ENCODE measurements at places on chromosomes 5 and 9.

GRCh38 chr5:44833249-44833648 lies 24.5 kb downstream of the MRPS30 start:
- no peak for DNase-seq

- no peak for DNase-seq
Observed at GRCh38 chr9:126745574-126746411, 59.0 kb upstream of the ZBTB43 start.

DNA sequence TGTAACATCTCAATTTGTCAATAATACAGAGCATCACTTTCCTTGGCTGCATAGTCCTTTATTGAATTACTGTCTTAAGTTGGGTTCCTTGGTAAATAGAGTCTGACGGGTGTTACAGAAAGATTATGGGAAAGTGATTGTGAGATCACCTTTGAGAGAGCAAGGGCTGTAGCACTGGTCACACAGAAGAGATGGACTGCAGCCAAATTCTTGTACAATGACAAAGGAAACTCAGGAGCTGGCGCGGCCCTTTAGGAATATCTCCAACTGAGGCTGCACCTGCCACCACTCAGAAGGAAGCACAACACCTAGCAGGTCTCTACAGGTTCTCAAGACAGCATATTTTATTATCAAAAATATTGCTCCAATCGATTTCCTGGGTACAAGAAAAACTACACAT lies 350.0 kb upstream of the ISL1 start:
- DNase-seq: no peak

- DNase-seq: no peak
Observed at GRCh38 chr5:34483442-34484033, 172.6 kb upstream of the RAI14 start.

DNA sequence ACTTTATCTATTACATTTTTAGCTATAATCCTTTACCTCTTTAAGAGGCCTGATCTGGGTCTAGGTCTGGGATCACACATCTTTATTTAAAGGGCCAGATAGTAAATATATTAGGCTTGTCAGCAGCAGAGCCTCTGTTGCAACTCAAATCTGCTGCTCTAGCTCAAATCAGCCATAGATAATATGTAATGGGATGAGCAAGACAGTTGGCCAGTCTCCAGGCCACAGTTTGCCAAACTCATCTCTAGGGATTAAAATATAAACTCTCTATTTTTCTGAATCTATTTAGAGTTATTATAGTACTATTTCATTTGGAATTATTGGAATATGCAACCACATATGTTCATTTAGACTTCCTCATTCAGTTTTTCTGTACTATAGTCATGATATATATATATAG lies 115.9 kb upstream of the MINAR2 start:
- no peak for DNase-seq

DNA sequence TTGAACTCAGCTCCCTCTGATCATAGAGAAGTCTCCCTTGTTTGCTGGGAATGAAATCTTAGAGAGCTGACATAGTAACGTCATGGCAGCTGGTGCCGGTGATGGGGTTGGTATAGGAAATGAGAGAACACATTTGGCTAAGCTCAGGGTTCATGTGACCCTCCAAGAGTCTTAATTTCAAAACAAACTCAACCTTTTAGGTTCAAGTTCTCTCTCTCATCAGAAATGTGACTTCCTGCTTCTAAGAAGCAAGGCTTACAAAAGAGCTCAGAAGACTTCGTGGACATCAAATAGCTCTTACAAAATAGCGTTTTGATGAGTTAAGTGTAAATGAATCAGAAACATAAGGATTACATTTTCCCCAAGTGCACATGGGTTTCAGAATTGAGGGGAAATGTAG lies 97.3 kb downstream of the PAPPA start:
- DNase-seq: no peak

GRCh38 chr9:95494022-95494415 lies 22.8 kb downstream of the PTCH1 start:
- no peak for DNase-seq

DNA sequence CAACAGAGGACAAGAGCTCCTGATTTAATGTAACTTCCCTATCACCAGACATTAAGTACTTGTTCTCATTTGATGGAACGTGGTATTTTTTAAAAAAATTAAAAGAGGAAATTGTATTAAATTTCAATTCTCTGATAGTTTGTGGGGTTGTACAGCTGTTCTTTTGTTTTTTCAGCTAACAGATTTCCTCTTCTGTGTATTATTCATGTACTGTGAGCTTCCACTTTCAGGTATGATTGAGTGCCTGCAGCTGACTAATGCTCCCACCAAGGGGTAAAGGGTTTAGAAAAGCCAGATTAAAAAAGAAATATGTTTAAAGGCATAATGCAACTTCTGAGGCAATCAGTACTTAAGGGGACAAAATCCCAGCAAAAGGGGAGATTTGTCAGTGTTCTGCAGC lies 117.7 kb upstream of the ACTBL2 start:
- no peak for DNase-seq

GRCh38 chr9:85662573-85662972 lies 79.2 kb downstream of the AGTPBP1 start:
- no peak for DNase-seq

- no peak for DNase-seq
Observed at GRCh38 chr9:16202914-16203728, 650.3 kb downstream of the CCDC171 start.

DNA sequence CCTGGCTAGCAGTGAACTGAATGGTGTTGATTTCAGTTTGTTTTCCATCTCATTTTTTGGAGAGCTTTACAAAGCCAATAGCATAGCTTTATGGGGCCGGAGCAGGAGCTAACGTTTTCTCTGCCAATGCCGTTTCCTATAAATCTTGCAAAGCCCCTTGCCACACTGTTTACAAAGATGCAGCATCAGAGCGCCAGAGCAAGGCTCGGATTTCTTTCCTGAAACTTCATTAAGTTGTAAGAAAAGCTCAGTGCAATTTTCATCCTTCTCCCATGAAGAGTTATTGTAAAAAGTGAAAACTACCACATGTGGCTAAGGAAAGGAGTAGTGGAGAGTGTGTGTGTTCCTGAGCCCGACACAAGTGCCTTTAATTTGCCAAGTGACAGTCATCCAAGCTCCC lies 178.2 kb upstream of the GDNF start:
- DNase-seq: no peak

- DNase-seq: no peak
Observed at GRCh38 chr9:79902825-79903600, 331.2 kb downstream of the TLE4 start.

- peak; percentile 48 for DNase-seq
Observed at GRCh38 chr9:113624721-113625120, 161.2 kb downstream of the RGS3 start.

DNA sequence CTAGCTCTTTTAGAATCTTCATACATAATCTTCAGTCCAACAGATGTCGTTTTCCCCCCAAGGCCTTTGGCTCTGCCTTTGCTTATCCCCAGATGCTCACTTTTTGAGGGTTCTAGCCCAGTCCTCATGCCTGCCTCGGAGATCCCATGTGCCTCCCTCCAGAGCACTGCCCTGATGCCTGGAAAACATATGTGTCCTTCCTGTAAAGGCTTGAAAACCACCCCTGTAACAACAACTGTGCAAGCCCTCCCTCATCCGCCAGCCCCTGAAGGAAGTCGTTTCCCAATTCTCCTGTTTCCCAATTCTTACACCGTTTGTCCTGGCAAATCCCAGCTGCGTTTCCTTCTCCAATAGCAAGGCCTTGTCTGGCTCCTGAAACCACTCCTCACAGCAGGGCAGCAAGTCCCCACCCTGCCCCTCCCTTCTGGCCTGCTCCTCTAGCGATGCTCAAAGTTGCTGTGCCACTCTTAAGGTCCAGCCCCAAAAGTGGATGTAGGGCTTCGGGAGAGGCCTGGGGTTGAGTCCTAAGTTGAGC lies 52.2 kb downstream of the SLC36A1 start:
- DNase-seq: no peak

DNA sequence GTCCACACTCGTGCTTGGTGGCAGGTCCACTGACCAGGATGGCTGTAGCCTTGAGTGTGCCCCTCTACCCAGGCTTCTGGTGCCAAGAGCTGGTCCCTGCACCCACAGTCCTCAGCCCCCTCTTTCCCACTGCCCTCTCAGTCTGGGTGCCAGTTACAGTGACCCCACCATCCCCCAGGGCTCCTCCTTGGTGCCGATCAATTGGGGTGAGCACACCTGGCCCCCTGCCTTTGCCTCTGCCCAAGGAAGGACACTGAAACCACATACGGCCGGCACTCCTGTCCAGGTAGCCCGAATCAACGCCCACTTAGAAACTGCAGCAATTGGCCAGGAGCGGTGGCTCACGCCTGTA lies 18.5 kb upstream of the QRFP start:
- DNase-seq: no peak

DNA sequence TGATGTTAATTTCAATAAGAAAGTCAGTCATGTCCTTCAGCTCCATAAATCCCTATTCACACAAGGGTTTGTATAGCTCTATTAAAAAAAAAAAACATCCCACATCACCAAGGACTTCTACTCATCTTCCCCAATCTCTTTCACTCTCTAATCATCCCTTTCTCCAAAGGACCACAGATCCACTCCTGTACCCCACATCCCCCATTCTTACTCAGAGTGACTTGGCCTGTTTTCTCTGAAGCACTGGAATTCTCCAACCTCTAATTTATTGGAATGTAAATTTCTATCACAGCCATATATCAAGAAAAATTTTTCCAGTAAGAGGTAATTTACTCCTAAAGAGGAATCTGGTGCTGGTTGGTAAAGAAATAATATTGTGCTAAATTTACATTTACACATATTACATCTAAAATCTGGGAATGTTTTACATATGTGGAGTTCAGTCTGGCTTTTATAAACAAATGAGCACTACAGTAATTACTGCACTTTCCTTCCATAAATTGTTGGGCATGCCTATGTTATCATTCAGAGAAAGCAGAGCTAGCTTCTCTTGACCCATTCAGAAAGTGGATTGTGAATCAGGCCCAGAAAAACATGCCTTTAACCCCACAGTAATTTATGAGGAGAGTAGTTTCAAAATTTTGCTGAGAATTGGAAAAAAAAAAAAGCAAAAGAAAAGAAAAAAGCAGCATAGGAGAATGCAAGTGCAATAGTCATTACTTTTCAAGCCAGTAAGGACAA lies 399.5 kb upstream of the TNC start:
- no peak for DNase-seq

DNA sequence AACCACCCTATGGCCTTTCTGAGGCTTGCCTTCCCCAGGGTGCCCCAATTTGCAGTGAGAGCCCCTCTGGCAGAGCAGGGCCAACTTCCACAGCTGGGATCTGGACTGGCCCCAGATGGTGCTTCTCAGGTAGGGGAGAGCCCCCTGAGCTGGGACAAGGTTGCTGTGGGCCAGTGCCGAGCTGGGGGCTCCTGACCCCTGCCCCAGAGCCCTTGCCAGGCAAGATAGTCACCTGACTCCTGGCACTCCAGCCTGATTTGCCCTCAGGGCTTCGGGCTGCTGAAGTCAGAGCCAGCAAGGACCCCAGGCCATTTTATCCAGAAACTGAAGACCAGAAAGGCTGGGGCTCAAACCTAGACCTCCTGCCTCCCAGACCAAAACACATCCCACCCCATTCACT lies 33.4 kb upstream of the AKNA start:
- peak; percentile 57 for DNase-seq

- DNase-seq: no peak
Observed at GRCh38 chr9:72872718-72873117, 80.1 kb downstream of the ALDH1A1 start.

DNA sequence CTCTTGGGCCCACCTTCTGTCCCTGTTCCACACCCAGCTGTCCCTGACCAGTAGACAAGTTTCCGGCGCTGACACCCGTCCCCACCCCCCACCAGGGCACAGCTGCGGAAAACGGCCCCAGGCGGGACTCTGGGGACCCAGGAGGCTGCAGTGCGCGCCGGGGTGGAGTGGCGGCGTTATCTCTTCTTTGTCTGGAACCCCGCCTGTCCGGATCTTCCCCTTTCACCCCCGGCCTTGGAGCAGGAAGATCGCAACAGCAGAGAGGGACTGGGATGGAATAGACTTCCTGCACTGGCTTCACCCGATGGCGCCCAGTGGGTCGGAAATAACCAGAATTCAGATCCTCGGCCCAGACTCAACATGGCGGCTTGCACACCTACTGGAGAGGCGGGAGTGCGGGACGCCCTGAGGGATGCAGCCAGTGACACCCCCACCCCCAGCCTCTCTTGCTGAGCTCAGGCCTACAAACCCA lies 4.7 kb downstream of the PAX5 start:
- no peak for DNase-seq

DNA sequence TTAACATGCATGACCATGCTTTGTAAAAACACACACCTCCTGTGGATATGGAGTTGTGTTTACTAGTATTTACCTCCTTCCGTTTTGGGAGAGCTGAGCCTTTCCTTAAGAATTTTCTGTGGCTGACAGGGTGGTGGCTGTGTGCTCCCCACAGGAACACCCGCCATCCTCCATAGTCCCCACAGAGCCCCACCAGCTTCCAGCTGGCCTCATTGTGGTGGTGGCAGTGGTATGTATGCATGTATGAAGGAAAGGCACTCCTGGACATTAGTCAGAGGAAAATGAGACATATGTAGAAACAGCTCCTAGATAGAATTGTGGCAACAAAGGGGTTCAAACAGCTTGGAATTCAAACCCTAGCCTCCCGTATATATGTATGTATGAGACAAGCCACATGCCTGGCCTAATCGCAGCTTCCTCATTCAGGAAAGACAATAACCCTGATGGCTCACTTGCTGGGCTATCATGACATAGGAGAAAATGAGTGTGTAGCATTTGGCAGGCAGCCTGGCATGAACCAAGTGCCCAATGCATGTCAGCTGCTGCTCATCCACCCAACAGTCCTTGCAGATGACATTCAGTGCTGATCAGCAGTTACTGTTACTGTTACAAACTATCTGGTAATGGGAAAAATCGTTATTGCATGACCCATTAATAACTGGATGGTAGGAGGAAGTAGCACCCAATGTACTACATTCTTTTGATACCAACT lies 459.7 kb downstream of the EBF1 start:
- DNase-seq: no peak

DNA sequence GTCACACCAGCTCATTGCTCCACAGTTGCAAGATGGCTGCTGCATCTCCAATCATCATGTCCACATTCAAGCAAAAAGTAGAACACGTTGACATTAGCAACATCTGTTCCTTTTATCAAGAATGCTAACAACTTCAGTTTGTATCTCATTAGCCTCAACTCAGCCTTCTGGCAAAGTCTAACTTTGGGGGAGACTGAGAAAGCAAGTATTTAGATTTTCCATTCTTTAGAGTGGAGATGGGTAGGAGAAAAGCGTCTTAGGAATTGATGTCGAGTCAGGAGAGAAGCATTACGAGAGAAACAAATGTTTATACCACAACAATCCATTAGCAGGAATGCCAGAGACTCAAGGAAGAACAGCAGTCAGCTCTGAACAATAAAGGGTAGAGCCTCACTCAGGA lies 446.3 kb downstream of the ENC1 start:
- DNase-seq: no peak

Data from sigmoid colon (tissue), 7 donors.